Panc1 (cell line): ENCODE measurements at places on chromosomes 11 and 22. TPM values are rescaled to one million over a fixed set of nuclear protein-coding genes. Genes with fewer than 3 reads are reported as not detected.
A peak's percentile ranks its signal among the peaks of the same experiment; 100 is the strongest.

Gene OTOG
- not detected for total RNA-seq

Gene CASP5
- total RNA-seq = not detected

Gene ALDH3B1
- total RNA-seq = 18.3 TPM

Gene OR51E2
- total RNA-seq = not detected

DNA sequence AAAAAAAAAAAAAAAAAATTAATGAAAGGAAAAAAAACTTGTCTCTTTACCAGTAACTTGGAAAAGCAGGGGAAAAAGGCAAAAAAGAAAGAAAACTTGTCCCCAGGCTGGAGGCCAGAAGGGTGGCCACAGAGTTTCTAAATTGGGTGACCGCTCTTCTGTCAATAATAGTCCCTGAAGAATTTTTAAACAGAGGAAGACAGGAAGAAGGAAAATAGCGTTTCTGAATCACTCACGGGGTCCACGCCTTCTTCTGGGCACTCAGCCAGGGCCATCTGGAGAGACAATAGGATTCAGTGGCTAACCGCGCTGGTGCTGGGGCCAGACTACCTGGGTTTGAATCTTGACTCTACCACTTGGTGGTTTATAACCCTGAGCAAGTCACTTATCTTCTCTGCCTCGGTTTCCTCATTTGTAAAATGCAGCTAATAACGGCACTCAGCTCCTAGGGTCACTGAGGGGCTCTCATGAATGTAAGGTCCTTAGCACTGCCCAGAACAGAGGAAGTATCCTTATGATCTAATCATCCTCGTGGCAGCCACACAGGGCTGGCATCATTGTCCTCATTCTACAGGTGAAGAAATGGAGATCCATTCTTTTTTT is 7.0 kb downstream of the C11orf86 start:
- DNase-seq = peak; percentile 84

DNA sequence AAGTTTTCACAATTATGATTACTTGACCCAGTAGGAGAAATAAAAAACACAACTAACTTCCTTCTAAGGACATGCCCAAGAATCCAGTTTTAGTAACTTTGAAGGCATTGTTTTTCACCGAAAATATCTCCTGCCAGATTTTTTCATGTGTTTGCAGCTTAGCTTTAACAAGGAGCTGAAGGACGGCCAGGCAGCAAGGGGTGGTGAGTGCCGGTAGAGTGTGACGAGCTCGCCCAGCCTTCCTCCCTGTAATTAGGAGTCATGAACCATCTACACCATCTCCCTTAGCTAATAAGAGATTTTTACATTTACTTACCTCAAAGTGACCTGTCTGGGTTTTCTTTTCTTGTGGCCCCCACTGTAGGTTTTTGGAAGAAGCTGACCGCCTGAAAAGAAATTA is 72.0 kb downstream of the BMAL1 start:
- DNase-seq = no peak

DNA sequence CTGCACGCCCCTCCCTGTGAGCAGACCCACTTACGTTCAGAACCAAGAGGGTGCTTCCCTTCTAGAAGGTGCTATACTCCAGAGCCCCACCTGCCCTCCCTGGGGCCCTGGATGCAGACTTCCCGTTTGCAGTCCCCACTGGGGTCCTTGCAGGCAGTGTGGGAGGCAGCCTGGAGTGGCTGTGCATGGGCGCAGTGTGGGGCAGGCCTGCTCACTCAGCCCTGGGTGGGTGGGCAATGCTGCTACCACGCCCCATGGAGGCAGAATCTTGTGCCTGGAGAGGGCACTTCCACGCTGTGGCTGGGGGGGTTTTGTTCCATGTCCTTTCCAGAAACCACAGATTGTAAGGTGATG is 116.2 kb downstream of the KCNQ1OT1 start:
- DNase-seq = no peak

DNA sequence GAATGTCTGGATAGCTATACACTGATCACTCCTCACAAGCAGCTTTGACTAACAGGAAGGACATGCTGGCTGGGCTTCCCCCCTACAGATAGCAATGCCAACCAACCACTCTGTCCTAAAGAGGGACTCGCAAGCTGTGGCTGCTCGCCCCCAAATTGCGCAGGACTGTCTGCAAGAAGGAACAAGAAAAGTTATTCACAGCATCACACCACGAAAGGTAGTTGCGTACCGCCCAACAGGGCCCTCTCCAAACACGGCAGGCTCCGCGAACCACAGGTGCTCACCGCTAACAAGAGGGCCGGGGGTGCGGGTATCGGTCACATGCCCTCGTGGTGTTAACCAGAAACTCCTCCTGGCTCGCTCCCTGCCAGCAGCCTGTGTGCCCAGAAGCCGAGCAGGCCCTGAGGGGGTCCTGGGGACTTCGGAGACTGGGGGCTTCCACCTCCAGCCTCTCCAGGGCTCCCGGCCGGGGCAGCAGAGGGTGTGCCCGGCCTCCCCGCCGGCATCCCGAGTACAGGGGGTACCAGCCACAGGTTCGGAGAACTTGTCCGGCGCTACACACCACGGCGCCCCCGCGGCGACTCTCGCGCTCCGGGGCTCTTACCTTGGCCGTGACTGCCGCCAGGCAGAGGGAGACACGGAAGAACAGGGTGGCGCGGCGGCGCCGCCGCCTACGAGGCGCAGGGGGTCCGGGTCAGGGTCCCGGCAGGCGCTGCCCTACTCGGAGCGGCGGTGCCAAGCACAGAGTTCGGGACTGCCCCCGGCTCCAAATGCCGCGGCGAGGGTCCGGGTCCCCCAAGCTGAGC is 682 bp downstream of the LARGE1 start:
- DNase-seq = no peak

DNA sequence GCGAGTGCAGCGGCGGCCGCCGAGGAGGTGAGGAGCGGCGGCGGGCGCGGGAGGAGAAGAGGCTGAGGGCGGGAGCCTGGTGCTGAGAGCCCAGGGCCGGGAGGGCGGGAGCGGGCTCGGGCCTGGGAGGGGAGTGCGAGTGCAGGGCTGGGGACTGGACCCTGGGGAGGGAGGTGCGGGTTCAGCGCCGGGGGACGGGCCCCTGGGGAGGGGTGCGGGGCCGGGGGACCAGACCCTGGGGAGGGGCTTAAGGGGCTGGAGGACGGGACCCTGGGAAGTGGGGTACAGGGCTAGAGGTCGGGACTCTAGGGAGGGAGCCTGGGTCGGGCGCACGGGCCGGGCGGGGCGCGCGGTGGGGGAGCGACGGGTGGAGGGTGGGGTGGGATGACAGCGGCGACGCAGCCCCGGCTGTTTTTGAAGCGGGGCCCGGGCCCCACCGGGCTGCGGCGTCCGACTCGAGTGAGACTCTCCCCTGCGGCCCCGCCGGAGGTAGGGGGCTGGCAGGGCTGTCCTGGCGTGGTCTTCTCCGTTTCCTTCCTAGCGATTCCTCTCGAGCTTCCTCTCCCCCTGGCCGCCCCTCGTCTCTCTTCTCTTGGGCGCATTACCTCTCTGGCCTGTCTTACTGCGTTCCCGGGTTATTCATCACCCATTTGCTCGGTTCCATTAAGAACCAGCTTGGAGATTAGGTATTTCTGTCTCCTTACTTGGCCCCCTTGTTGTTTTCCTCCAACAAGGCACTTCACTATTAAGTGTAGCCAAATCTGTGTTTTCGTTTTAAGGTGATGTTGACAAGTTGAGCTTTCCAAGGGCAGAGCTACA is 754 bp downstream of the NUP50 start:
- DNase-seq = no peak

DNA sequence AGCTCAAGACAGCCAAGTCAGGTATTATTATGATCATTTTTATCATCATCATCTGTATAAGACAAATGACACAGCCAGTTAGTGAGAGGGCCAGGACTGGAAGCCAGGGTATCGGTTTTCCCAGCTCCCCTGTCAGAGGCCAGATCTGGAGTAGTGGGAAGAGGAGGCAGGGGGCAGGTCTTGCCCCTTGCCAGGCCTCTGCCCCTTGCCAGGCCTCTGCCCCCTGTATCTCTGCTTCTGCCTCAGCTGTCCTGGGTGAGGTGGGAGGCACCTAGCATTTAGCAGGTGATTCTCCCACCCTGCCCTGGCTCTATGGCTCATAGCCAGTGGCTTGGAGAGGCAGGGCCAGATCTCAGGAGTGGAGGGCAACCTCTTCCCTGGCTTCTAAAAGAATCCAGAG is 67.3 kb downstream of the PRDM11 start:
- no peak for DNase-seq

DNA sequence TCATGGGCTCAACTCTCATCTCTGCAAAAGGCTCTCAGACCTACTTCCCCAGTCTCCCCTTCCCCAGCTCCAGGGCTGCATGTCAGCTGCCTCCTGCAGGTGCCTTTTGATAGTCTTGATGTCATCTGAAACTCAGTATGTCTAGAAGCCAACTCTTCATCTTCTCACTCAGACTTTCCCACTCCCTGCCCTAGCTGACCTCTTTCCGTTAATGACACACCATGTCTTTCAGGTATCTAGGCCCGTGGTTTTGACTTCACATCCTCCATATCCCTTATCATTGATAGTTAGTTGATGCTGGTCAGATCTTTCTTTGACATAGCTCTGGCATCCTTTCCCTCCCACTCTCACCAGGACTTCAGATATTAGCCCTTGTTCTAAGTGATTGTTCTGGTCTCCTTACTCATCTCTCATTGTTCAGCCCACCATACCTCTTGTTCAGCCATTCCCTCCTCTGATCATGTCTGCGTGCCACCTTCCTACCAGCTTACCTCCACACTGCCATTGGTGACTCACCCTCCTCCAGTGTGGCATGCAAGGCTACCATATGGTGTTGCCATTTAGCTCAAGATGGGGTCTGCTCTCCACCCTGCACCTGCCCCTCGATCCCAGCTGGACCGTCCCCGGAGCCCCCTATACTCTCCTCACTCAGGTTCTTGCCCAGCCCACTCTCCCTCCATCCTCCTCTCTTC is 18.4 kb downstream of the TTC12 start:
- DNase-seq = no peak

DNA sequence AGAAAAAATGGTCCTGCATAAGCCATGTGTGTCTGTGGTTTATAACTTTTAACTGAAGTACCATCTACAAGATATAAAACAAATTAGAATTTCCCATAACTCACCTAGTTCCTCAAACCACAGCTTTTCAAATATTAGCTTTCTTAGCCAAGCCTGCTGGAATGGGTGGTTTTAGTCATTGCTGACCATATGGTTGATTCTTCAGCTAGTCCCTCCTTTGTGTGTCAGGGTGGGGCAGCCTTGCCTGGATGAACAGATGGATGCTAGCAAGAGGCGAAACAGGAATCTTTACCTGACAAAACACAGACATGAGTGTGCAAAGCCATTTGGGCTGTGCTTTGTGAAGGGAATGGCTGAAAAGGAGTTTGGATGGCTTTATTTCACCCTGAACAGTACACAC is 6.9 kb upstream of the B3GNT6 start:
- no peak for DNase-seq

DNA sequence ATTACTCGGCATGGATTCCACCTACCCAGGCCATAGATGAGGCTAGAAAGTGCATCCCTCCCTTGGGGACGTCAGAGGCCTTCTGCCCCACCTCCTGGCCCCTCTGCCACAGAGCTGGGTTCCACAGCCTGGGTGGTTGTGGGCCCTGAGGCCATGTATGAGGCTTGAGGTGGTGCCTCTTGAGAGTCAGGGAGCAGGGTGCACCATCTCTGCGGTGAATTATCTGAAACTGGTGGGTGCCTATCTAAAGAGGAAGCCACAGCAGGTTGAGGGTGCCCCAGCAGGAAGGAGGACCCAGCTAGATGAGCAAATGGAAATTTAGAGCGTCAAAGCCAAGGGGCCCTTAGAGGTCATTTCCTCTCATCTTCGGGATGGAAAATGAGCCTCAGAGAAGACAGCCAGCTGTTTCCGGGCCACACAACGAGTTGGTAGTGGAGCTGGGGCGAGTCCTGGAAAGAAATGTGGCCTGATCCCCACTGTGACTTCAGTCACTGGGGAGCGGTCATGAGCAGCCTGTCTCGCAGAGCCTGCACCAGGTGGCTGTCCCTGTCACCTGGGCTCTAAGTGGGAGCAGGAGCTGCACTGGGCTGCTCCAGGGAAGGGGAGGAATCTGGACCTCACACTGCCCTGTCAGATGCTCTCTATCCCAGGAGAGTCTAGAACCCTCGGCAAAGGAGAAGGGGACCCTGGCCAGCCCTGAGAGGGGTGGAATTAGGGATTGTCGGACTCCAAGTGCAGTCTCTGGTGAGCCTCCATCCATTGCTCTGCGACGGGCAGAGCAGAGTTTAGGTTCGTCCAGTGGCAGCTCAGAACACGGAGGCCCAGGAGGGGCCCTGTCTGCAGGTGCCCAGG is 7.3 kb downstream of the ADORA2A start:
- no peak for DNase-seq

DNA sequence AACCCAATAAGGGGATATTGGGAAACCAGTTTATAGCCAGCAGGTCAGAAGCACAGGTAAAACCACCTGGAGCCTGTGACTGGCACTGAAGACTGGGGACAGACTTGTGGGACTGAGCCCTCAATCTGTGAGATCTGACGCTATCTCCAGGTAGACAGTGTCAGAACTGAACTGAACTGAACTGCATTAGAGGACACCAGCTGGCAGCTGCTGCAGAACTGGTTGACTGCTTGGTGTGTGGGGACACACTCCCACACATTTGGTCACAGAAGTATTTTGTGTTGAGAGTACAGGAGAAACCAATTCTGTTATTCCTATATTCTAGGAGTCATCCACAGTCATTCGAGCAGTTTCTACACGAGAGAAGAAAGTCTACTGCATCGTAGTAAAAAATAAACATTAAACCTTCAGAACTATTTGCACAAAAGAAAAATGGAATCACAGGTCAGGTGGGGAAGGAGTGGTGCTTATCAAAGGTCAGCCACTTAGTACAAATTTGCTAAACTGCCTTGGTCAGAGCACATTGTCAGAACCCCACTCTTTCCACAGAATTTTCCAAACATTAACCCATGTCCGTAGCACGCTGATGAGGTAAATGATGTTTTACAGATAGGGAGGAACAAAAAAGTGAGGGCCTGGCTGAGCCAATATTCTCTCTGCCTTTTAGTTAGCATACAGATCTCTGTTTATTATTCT is 77.2 kb downstream of the SIK3 start:
- DNase-seq = no peak

- no peak for DNase-seq
Measured at GRCh38 chr11:86548271-86548917, 124.0 kb downstream of the ME3 start.

DNA sequence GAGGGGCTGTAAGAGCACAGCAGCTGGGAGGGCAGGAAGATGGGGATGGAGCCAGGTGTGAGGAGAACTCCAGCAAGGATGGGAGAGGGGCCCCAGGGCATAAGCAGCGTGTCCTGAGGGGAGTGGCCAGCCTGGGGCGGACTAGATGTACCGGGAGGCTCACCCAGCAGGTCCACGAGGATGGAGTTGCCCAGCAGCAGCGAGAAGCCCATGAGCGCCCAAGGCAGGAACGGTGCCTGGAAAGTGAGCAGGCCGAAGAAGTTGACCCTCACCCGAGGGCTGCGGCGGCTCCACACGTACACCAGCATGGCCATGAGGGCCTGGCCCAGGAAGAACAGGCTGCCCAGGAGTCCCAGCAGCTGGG is 1.3 kb downstream of the DERL3 start:
- no peak for DNase-seq

- no peak for DNase-seq
Measured at GRCh38 chr11:130051082-130051481, 18.6 kb upstream of the APLP2 start.

- DNase-seq = no peak
Measured at GRCh38 chr22:49021131-49021925, 806.3 kb downstream of the BRD1 start.
